ENCODE measurements at places on chromosomes 11 and 22. TPM values are rescaled to one million over a fixed set of nuclear protein-coding genes. Genes with fewer than 3 reads are reported as not detected.

DNA sequence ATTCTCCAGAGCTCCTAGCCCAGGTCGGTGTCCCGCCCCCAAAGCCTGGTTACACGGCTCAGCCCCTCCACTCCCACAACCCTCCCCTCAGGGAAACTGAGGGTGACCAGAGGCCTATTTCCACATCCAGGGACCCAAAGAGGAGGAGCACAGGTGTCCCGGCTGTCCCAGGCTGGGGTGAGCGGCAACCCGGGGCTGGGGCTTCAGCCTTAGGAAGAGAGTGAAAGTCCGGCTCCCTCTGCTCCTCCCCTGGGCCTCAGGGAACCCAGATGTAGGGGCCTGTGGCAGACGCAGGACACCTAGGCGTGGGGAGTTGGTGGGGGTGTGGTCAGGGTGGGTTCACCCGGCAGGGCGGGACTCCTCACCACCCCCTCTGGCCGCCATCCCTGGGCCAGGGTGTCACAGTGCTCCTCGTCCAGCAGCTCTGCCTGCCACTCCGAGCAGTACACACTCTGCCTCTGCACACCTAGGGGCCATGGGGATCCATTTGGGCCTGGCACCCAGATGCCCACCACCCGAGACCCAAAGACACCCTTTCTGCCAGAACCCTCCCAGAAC is 63.1 kb downstream of the ARFGAP3 start:
- DNase-seq, result no peak

DNA sequence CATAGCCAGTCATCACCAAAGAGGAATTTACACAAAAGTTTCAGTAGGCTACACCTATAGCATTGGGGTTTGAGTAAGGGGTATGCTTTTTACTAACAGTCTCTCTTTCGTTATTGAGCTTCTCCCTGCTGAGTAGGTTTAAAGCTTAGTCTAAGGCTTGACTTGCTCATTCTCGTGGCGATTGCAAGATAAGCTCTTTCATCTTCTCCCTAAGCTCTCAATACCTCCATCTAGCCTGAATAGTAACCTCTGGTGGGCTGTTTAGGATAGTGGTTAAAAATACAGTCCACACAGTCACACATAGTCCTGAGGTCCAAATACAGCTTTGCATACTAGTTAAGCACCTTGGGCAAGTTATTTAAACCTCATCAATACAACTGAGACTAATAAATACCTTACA is 65.6 kb downstream of the IMMP1L start:
- DNase-seq, result no peak

DNA sequence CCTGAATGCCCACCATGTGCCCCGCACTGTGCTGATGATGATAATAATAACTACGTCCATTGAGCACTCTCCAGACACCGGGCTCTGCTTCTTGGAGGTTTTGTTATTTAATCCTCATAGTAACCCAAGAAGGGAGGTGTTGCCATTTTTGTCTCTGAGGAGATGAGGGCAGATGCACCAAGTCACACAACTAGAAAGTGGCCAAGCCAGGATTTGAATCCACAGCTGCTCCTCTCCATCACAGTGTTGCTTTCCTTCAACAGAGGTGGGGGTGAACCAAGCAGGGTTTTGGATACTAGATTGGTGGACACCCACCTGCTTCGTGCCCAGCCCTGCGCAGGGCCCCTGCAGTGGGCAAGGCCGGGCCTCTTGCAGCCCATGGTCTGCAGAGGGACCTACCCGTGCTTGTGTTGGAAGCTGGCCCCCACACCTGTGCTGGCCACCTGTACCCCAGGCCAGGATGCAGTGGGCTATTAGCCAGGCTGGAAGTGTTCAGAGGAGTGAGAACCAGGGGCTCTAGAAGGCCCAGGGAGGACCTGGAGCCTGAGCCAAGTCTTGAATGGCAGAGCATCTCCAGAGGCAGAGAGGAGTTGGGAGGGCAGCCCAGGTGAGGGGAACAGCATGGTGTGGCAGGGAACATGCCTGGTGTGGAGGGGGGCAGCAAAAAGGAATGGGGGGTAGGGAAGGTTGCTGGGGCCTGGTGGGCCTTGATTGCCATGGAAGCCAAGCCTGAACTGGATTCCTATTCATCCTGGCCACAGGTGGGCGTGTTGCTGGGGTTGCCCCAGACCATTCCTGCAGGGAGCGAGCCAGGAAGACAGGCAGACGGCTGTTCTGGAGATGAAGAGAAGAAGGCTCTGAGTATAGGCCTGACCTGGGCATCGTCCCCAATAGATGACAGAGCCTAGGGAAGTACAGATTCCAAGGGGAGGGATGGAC is 2.7 kb upstream of the DPP3 start:
- DNase-seq, result no peak

DNA sequence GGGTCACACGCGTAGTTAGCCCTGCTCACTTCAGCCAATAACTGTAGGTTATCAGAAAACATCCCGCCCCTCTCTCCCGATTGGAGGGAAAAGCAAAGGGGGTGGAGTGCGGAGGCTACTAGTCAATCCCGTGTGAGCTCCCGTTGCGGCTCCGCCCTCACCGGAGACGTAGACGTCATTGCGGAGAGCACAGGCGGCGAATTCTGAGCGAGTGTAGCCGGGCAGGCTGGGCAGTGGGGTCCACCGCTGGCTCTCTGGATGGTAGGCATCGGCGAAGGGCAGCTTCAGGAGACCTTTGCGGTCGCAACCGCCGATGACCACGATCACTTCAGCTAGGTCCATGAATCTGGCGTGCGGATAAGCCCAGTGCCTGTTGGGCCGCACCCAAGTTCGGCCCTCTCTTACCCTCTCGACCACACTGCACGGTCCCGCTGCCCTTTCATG is 4.7 kb downstream of the KLHL35 start:
- no peak for DNase-seq

CCDC116 gene
- total RNA-seq, result 0.10 TPM

GRIA4 gene
- 1.0 TPM for total RNA-seq

GRCh38 chr11:119991669-119992068 is 146.2 kb downstream of the TRIM29 start:
- DNase-seq, result no peak

TNNI2 gene
- total RNA-seq, result not detected

ANO1 gene
- 0.37 TPM for total RNA-seq

- peak; percentile 23 for DNase-seq
Measured at GRCh38 chr11:88231894-88232482, 56.7 kb upstream of the RAB38 start.

GRCh38 chr22:29478326-29479276 is 1.4 kb upstream of the NEFH start:
- DNase-seq, result no peak

DNA sequence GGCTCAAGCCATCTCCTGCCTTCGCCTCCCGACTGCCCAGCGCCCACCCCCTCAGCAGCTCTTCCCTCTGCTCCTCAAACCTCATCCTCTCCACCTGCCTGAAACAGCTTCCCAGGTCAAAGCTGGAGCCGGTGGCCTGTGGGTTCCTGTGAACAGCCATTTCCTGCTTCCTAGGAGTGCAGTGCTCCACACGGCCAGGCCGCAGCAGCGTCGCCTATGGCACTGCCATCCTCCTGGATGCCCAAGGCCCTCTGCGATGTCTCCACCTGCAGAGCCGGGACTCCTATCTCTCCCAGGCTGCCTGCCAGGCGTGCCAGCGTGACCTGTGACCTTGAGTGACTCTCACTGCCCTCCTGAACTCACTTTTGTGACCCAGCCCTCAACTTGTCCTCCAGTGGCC is 24.6 kb downstream of the PPM1F start:
- DNase-seq, result no peak

DNA sequence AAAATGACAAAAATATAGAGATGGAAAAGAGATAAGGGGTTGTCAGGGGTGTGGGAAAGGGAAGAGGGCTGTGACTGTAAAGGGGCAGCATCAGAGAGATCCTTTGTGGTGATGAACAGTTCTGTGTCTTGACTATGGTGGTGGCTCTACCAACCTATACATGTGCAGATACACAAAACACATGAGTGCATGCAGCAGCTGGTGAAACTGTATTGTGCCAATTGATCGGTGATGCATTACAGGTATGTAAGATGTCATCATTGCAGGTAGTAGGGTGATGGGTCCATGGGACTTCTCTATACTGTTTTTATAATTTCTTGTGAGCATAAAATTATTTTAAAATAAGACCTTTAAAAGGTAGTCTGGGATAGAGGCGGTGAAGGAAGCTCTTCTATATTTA is 24.1 kb upstream of the ZDHHC13 start:
- no peak for DNase-seq

- peak; percentile 84 for DNase-seq
Measured at GRCh38 chr11:65493367-65494176, 5.3 kb upstream of the MALAT1 start.

- DNase-seq, result no peak
Measured at GRCh38 chr22:36921309-36922104, 8.1 kb downstream of the CSF2RB start.

UPK3A gene
- total RNA-seq, result not detected

- no peak for DNase-seq
Measured at GRCh38 chr11:111331711-111332479, 33.5 kb downstream of the POU2AF3 start.

GRCh38 chr22:37684803-37685615 is 1.1 kb upstream of the NOL12 start:
- no peak for DNase-seq

DNA sequence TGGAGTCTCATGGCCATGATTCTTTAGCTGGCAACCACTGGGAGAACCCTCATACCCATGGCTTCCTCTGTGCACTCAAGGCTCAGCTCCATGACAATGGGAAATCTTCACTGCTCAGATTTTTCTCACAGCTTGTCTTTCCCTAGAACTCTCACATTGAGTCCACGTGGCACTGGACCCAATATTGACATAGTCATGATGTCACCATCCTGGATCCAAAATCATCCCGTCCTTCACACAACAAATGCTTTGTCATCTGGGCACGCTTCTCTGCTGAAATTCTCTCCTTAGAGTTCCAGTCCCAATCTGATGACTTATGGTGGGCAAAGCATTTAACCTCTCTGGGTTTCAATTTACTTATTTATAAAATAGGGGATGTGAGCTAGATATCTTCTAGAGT is 37.7 kb upstream of the CD44 start:
- DNase-seq, result no peak

DNA sequence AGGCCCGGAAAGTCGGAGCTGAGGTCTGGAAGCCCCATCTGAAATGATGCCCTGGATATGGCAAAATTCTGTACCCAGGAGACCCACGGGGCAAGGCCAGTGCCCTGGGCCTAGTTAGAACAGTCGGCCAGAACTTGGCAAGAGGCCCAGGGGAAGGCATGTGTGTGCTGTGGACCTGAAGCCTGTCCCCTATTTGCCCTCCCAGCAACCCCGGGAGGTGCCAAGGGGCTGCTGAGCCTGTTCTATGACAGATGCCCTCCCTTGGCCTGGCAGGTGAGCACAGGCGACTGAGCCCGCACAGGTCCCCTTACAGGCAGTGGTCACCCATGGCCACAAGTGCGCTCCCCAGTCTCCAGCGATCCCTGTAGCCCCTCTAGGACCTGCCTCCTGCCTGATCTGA is 51.7 kb downstream of the NAT10 start:
- no peak for DNase-seq

DNA sequence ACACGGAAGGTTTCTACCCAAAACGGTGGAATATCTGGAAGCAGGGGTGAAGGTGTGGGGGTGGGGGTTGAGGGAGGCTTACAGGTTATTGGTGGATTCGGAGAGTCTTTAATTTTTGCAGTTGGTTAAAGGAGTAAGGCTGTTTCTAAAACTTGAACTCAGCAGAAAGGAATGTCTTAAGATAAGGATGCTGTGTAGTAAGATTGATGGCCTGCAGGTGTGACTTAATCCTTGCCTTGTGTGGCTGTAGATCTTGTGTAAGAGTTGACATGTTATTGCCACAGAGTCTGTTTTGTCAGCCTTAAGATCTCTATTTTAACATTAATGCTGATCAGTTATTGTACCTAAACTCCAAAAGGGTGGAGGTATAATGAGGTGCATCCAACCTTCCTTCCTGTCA is 16.4 kb upstream of the OR6M1 start:
- DNase-seq, result no peak

Data from H4 (cell line).